Inflammatory macrophage treated with lipopolysaccharide for 4 hours (primary cell): ENCODE measurements at places on chromosomes 16 and 17.

DNA sequence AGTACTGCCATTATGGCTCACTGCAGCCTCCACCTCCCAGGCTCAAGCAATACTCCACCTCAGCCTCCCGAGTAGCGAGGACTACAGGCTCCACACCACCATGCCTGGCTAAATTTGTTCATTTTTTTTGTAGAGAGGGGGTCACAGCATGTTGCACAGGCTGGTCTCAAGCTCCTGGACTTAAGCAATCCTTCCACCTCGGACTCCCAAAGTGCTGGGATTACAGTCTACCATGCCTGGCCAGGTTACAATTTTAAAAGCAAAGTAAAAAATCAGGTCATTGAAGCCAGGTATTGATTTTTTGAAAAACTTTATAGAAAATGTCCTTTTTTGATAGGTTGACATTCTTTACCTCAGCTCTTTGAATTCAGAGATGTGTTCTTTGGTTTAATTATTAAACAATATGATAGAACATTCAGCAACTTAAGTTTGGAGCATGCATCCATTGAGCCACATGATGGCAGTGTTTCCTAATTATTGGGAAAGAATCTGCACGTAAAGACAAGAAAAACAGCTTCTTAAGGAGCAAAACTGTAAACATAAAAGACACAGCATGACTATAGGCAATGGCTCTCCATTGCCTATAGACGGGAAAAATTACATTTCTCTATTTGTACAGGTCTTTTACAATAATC lies 1.7 kb upstream of the SLC16A11 start:
- DNase-seq: peak; percentile 74

- DNase-seq: no peak
Observed at GRCh38 chr17:65093930-65094329, 37.4 kb upstream of the GNA13 start.

- no peak for DNase-seq
Observed at GRCh38 chr17:44922746-44923470, 7.6 kb upstream of the GFAP start.

DNA sequence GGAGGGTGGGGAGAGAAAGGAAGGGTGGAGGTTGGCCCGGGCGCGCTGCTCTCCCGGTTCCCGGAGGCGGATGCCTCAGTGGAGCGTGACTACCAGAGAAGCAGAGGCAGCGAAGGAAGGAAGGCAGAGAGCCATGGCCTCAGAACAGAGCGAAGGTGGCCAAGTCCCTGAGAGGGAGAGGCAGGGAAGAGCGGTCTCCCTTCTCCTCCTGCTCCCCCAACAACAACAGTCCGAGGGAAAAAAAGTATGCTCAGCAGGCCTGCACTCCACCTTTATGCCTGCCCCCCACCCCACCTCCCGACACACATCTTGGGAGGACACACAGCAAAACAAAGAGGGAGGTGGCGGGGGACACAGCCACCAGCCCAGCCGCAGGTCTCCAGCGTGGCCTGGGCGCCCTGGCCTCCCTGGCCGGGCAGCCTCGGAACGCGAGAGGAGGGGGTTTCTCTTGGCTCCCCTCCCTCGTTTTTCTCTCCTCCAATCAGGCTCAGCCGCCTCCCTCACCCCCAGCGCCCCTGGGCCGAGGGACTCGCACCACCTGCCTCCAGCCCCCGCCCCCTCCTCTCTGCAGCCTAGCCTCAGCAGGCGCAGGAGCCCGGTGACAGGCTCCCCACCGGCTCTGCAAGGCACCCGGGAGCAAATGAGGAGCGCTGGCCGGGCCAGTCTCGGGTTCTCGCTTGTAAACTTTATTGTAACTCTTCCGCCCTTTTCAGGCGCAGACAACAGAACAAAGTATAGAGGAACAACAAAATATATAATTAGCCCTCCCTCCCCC lies 1.1 kb upstream of the HOXB7 start:
- peak; percentile 14 for DNase-seq

- peak; percentile 49 for DNase-seq
Observed at GRCh38 chr17:4724650-4725049, 6.6 kb upstream of the MED11 start.

GRCh38 chr17:50207315-50207714 lies 5.9 kb upstream of the COL1A1 start:
- no peak for DNase-seq

- DNase-seq: peak; percentile 99
Observed at GRCh38 chr17:73142872-73143381, 21.9 kb upstream of the SSTR2 start.

DNA sequence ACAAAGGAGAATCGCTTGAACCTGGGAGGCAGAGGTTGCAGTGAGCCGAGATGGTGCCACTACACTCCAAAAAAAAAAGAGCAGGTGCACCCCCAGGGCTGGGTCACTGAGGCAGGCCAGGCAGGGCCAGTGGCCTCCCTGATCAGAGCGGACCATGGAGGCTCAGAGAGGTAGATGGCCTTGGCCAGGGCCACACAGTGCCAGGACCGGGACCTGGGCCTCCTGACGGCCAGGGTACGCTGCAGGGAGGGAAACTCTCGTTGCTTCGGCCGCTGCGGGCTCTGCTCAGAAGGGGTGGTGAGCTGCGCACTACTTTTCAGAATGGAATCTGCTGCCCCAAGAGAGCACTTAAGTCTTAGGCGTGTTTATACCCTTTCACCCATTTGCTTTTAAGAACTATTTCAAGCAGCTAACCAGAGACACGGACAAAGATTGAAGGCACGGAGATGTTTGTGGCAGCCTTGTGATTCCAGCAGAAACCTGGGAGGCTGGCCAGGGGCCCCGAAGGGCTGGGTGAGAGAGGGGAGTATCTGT lies 17.1 kb downstream of the MYO1C start:
- no peak for DNase-seq

DNA sequence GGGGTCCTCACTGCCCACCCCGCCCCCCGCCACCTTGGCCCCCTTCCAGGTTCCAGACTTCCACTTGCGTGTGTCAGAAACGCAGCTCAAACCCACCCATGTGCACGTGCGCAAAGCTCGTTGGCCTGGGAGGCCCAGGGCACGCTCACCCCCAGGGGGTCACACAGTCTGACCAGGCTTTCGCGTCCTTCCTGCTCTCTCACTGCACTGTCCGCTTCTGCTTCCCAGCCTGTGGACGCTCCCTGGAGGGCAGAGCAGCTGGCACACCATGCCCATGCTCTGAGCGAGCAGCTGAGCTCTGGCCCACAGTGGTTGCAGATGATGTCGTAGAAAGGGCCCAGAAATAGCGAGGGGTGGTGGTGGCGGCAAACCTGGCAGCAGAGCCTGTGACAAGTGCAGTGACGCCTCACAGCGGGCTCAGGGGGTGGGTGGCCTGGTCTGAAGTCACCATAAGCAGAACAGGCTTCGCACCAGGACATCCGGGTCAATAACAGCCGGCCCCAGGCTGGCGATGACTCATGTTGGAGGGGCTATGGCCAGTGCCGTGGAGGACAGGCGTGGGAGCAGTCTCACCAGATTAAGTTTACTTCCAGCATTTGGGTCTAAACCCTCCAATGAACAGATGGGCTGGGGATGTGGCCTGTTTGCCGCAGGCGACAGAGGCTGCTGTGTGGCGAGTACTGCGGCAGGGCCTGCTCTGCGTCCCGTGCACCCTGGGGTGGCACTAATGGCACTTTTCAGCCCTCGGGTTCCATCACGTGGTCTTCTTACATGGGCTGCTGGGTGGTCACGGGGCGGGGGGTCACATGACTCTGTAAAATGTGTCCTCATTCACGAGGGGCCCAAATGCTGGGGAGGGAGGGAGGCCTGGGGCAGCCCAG lies 49.0 kb downstream of the NT5M start:
- DNase-seq: no peak

GRCh38 chr17:46026166-46027047 lies 27.4 kb downstream of the STH start:
- DNase-seq: peak; percentile 63

DNA sequence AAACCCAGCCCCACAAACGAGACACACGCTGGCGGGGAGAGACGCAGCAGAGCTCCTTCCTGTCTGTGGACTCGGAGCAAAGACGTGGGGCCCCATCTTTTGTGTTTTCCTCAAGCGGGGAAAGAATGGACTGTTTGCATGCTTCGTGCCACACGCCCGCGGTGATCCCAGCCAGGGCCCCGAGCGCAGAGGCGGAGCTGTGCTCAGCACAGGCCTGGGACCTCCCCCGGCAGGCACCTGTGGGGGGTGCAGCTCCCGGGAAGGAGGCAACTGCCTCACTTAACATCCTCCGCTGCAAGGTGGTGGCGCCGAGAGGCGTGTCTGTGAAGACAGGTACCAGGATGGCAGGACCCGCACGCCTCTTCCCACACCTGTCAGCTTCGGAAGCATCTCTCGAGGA lies 19.1 kb downstream of the TRARG1 start:
- DNase-seq: no peak

- peak; percentile 61 for DNase-seq
Observed at GRCh38 chr17:63675607-63676546, 24.0 kb downstream of the LIMD2 start.

GRCh38 chr17:6100146-6100545 lies 30.0 kb downstream of the WSCD1 start:
- DNase-seq: no peak

- peak; percentile 98 for DNase-seq
Observed at GRCh38 chr17:74532115-74532514, 840 bp upstream of the CD300LB start.

GRCh38 chr16:72197545-72197944 lies 25.6 kb upstream of the PMFBP1 start:
- DNase-seq: no peak

DNA sequence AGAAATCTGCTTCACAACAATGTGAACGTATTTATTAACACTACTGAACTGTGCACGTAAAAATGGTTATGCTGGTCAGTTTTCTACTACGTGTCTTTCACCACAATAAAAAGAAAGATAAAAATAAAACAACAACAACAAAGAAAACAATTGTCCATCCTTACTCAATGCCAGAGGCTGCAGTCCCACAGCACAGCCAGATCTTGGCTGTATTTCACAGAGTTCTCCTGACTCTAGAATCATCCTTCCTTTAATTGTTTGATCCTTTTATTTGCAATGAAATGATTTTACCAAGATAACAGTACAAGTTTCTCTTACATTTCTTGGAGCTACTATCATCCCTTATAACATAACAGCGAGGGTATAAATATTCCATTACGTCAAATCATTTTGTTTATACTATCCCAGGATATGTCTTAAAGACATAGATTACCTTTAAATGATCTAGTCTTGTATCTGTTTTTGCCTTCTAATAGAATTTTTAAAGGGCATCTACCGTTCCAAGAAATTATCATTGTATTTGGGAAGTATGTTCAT lies 103.3 kb downstream of the SLC39A11 start:
- DNase-seq: no peak

- DNase-seq: no peak
Observed at GRCh38 chr17:16243801-16244567, 27.0 kb downstream of the PIGL start.

DNA sequence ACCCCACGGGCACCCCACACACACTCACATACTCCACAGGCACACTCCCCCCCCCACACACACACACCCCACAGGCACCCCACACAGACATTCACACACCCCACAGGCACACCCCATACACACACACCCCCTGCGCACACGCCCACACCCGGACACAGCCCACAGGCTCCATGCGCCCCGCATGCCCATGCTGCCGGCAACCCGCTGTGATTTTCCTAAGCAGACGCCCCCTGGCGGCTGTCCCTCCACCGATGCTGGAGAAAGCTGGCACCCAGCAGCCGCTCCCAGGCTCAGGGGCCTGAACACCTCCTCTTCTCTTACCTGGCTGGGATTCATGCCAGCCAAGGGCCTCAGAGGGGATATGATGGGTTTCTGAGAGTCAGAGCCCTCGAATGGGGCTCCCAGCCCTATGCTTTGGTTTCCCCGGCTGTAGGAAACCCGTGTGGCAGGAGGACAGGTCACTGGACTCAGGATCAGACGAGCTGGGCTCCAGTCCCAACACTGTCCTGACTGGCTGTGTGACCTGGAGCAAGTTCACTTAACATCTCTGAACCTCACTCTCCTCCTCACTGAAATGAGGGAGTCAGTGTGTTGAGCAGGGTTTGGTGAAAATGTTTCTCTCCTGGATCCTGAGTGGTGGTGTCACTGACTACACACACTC lies 19.6 kb upstream of the TNFRSF13B start:
- DNase-seq: peak; percentile 64

DNA sequence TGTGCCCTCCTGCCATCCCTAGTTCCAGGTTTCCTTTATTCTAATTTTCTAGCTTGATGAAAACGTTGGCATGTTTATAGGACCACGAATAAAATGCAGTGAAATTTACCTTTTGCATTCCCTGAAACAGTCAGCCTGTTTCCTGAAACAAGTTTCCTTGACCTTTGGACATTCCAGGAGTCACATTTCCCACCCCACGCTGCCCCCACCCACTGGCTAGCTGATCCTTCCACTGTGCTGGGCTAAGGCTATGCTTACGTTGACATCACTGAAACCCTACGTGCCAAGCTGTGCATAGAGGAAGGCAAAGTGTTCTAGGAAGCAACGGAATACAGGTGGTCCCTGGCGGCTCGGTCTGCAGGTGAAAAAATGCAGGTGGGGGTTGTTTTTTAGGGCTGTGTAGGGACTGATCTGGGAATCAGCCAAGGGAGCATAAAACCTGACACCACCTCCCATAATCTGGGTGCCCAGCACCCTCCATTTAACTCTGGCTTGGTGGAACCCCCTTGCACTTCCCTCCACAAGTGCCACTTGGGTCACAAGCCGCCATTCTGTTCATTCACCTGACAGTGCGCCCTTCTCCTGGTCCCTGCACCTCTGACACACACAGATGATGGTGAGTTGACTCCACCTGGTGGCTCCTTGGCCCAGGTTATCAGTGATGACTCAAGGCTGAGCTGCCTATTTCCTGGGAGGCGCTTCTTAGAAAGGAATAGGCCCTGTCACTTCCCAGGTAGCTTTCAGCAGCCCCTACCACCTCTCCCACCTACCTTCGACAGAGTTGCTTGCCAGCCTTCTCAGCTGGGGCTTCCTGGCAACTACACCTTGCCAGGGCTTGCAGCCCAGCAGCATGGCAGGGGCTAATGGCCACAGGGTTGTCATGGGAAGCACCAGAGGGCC lies 83.7 kb downstream of the N4BP1 start:
- DNase-seq: no peak

GRCh38 chr16:55035956-55036355 lies 105.3 kb downstream of the IRX5 start:
- no peak for DNase-seq
